ENCODE measurements at places on chromosomes 12 and 14. TPM values are rescaled to one million over a fixed set of nuclear protein-coding genes. Genes with fewer than 3 reads are reported as not detected.

The SERPINA1 gene
- 4.6 TPM for total RNA-seq

The RPS6KA5 gene
- total RNA-seq = 11.8 TPM

DNA sequence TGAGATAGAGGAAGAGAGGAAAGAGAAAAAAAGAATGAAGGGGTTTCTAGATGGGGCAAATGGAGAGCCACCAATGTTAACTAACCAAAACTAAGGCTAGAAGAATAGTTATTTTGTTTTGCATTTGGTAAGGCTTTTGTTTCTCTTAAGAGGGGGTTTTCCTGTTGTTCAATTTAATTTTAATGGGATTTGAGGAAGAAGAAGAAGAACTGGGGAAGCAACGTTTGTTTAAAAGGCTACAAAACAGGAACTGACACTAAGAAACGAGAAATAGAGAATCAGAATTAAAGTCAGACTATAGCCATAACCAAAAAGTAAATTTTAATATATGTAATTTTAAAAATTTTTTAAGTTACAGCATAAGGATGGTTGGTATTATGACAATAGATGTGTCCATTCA, 13.7 kb downstream of the TXNDC16 start:
- no peak for DNase-seq

The GAPDH gene
- total RNA-seq = 7,136 TPM

- DNase-seq = no peak
Observed at GRCh38 chr12:23760495-23760894, 189.0 kb downstream of the SOX5 start.

DNA sequence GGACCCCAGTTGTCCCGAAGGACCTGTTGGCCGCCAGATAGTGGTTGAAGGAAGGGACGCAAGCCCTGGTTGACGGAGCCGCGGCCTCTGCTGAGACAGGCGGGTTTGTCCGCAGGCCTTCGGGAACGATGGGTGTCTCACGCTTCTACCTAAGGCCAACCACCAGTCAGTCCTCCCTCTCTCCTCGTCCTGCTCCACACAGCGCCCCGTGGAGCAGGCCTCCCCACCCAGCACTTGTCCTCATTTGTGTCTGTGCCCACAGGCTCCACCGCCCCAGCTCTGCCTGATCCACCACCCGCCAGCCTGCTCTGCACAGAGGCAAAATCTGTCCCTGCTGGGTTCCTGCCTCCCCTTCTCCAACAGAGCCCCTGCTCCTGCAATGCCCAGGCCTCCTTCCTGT, 41.0 kb downstream of the RIMBP2 start:
- no peak for DNase-seq

DNA sequence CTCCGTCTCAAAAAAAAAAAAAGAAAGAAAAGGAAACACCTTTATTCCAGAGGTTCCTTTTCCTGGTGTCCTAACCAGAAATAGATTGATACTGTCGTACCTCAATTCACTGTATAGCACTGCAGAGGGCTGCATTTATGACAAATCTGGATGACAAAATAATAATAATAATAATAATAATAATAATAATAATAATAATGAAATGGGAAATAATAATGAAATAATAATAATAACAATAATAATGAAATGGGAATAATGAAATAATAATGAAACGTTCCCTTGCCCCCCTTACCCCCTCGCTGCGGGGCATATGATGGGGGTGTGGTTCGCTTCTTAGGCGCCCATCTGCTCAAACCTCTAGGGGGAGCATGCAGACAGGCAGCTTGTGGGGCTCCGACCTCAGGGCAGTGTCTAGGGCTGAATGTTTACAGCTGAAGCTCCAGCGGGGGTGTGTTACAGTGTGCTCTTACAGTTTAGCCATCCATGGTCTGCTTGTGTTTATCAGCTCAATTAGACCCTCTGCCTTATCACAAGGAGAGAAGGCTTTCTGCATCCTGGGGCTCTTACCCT, 1088.3 kb upstream of the SEL1L start:
- DNase-seq = no peak

The KIF21A gene
- total RNA-seq = 26.7 TPM

The PTPN6 gene
- total RNA-seq = 7.6 TPM

DNA sequence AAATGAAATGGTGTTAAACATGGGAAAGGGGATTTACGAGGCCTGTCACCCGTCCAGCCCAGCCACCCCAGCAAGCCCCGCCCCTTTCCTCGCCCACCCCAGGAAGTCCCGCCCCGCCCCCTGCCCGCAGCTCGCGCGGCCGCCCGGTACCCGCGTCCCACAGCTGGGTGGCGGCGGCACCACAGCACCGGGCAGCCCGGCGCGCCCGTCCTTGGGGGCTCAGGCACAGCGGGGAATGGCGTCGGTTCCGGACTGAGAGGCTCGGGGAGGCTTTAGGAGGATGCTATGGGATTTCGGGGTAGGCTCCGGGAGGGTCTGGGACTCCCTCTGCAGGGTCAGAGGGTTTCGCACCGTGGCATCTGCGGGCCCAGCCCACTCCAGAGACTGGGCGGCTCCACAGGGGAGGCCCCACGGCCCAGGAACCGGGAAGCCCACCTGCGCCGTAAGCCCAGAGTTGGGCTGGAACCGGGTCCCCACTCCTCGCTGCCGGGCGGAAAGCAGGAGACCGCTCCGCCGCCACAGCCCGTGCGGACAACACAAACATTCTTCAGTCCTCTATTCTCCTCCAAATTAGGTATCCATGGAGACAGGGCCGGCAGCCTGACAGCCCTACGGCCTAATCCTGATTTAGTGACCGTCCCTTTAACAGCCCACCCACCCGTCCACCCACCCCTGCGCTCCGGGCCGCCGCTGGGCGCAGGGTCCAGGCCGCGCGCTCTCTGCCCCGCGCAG, 1.4 kb downstream of the FIGNL2 start:
- no peak for DNase-seq

The SIX4 gene
- total RNA-seq = 28.4 TPM

DNA sequence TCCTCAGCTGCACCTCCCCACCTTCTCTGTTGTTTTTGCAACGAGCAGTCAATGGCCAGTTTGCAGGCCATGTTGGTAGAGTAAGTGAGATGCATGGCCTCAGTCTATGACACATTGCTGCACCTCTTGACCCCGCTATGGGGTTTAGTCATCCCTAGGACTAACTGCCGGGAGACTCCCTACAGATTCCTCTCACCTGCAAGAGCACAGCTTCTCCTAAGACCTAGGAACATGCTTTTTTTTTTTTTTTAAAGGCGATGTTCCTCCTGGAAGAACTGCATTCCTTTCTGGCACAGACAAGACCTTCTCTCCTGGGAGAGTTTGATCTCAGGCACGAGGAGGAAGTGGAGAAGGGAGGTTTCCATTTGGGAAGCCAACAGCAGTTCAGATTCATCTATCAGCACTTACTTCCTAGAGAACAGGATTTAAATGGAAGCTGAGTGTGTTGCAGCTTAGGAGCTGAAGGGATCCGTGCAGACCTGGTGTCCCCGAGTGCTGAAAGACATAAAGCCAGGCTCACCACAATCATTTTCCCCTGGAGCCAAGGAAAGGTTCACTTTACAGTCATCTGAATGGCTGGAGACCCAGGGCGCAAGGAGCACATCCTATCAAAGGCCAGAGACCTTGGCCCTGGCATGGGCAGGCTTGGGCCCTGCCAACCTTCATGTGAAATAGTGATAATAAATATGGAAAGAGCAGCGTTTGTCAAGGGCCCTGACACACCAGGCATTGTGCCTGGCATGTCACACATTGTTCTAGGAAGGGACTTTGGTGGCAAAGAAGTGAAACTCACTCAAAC, 104.1 kb downstream of the LGMN start:
- no peak for DNase-seq

DNA sequence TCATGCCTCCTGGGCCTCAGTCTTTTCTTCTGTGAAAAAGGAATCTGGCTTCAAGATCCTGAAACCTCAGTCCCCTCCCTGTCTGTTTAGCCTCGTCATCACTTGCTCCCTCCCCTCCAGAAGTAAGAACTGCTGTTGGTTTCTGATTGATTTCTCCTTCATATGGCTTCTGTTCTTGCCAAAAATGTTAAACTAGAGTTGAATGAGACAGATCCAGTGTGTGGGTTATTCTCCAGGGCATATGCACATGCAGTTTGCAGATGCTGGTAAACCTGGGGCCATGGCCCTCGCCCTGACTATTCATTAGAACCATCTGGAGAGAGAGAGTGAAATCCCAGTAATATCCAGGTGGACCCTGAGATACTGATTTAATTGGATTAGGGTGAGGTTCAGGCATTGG, 175.1 kb downstream of the TMEM132C start:
- no peak for DNase-seq

GRCh38 chr12:121637231-121637914, 11.0 kb downstream of the ORAI1 start:
- peak; percentile 66 for DNase-seq

The RD3L gene
- not detected for total RNA-seq

DNA sequence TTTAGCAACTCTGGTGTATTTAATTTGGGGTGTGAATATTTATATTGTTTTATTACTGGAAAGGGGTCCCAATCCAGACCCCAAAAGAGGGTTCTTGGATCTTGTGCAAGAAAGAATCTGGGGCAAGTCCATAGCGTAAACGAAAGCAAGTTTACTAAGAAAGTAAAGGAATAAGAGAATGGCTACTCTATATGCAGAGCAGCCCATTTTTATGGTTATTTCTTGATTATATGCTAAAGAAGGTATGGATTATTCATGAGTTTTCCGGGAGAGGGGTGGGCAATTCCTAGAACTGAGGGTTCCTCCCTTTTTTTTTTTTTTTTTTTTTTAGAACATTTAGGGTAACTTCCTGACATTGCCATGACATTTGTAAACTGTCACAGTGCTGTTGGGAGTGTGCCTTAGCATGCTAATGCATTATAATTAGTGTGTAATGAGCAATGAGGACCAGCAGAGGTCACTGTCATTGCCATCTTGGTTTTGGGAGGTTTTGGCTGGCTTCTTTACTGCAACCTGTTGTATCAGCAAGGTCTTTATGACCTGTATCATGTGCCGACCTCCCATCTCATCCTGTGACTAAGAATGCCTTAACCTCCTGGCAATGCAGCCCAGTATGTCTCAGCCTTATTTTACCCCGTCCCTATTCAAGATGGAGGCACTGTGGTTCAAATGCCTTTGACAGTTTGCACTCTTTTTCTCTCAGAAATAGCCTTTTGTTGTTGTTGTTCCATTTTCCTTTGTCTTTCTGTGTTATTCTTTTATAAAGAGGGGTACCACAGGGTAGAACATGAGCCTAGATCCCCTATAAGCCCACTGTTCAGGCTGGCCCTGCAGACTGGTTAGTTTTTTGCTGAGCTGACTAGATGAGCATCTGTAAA, 75.5 kb upstream of the DCD start:
- DNase-seq = no peak

- no peak for DNase-seq
Observed at GRCh38 chr12:10941916-10942607, 3.0 kb upstream of the TAS2R14 start.

DNA sequence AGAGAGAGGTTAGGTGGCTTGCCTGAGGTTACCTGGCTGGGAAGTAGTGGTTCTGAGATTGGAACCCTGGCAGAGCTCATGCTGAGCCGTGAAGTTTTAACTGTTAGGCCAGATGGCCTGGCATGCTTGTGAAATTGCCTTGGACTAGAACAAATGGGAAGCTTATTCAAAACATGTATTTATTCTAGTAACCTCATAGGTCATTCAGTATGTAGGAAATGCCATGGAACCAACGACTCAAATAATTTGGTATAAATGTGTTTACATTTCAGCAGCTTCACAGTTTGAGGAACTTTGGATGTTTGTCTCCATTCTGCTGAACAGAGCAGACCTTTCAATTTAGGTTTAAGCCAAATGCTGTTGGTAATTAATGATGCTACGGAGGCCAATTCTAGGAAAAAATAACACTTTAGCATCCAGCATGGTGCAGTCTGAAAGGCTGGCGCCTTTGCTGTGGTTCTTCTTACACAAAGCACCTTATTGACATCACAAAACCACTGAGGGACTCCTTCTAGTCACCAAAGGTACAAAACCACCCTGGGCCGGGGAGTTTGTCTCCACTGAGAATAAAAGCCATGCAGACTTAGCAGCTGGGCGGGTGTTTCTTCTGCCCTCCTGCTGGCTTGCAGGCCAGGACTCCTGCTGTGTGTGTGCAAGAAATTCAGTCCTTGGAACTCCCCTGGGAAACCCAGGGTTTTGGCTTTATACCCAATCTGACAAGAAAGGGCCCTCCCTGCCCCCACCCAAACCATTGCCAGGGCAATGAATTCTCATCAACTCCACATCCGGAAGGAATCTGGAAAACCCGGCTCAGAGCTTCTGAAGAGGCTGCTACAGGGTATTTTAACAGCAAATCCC, 64.2 kb downstream of the ELK3 start:
- peak; percentile 63 for DNase-seq

The PCK2 gene
- total RNA-seq = 2.4 TPM

The OR6C2 gene
- total RNA-seq = not detected

DNA sequence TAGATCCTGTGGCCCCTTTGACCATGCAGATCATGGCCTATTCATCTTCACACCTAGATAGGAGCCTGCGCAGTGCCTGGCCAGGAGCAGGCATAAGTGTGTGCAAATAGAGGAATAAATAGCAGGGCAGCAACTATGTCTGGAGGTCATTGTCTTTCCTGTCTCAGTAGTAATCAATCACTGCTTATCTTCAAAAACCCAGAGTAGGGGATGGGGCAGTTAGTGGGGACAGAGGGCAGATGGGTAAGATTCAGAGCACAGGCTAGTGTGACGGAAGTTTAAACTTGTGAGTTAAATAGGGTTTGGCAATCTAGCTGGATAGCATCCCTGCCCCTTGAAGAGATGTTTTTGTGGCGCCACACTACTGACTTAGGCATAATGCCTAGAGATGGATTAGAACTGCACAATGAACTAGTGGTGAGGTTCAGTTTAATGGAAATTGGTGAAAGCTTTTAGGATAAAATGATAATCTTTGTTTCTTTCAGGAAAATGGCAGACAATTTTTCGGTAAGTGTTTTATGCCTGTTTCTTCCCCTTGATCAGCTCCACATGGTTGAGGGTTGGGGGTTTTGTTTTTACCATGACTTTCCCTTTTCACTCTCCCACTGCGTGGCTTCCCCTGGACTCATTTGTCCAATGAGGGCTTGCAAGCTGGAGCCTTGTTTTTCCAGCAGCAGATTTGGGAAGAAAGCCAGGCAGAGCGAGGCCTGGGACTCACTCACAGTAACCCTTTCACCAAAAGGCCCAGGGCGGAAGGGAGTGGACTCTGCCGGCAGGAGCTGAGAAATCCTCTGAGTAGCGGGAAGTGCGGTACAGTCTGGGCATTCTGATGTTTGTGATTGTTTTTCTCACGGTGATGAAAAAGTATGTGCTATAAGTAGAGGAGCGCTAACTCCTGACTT, 8.1 kb downstream of the LGALS3 start:
- DNase-seq = peak; percentile 63

- DNase-seq = no peak
Observed at GRCh38 chr12:108598553-108599250, 818 bp upstream of the TMEM119 start.

GRCh38 chr14:59254146-59254910, 65.9 kb downstream of the DAAM1 start:
- DNase-seq = peak; percentile 69

The POTEG gene
- total RNA-seq = not detected

All from psoas muscle (tissue), 8 donors.